ENCODE measurements at places on chromosomes 5 and 9.

DNA sequence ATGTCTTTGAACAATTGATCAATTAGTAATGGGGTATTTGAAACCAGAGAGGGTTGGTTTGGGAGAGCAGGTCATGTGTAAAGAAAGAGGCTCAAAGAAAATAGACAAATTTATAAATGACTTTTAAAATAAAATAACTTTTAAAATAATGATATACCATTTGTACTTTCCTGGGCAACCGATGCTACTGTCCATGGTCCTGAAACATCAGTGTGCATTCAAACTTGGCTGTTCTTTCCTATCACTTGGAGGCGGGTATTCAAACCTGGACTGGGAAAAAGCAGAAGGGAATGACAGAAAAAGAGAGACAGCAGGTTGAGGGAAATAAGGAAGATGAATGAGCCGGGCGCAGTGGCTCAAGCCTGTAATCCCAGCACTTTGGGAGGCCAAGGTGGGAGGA, 1446.4 kb upstream of the WWC1 start:
- DNase-seq: no peak

DNA sequence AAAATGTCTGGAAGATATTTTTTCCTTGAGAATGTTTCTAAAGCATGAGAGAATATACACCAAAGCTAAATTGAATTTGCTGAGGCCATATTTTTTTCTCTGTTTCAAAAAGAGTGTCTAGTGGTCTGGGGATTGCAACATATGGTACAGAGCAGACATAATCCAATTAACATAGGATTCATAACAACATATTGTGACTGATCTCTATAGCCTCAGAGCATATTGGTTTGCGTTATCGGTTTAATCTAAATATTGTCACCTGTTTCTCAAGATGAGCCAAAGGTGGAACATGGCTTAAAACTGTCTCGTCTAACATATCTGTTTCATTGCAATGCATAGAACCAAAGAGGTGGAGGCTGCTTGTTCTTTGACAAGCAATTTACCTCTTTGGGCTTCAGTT, 3.9 kb downstream of the PPP3R2 start:
- no peak for DNase-seq

GRCh38 chr9:134493461-134494272, 147.9 kb upstream of the COL5A1 start:
- DNase-seq: no peak

DNA sequence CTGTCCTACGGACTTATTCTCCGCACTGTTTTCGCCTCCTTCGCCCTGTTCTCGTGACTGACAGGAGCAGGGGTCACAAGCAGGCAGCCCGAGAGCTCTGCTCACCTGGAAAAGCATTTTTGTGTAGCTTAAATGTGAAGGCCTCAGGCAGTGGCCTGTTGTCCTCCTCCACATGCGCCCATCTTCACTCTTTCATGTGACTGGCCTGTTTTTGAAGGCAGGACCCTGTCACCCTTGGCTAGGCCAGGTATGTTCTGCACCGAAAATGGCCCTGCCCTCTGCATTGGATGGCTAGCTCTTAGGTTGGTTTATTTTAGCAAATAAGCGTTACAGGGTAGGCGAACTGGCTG, 614 bp upstream of the CPLANE1 start:
- no peak for DNase-seq

DNA sequence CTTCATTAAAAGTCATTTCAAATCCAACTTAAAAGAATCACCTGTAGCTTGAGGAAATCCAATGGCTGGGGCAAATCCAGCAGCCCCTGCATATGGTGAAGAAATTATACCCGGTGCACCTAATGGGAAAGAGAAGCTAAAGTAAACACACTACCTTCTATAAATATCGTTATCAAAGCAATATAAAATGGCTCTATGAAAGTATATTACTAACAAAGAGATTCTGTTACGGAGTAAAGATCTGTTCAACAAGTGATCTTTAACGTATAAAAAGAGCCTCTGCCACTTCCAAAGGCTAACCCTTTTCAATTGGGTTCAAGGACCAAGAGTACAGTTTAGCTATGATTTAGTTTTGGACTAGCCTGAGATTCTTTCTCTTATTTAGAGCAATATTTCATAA, 59.7 kb upstream of the SUSD1 start:
- no peak for DNase-seq

DNA sequence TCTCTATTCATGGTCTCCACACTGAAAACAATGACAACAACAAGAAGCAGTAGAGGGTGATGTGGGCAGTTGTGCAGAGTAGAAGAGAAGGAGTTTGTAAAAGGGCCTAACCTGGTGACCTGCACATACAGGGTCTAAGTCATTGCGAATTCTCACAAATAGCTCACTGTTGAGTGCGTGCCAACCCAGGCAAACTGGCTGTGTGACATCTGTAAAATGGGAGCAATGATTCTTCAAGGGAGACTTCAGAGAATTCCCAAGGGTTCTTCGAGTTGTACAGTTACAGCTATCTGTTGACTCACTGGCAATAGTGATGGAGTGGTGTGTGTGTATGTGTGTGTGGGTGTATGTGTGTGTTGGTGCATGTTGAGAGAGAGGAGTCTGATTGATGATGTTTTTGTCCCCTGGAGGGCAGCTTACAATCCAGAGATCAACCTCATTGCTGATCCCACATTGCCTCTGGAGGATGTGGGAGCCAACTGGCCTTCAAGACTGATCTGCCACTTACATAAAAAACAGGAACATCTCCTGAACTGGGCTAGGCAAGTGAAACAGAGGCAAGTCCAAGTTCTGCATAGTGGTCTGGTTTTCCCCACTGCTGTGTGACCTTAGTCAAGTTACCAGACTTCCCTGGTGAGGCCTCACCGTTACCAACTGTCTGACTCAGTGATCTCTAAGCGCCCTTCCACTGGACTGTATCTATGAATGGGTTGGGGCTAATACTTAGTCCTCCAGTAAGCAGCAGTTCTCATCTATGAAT, 3.2 kb downstream of the FAT2 start:
- DNase-seq: no peak

DNA sequence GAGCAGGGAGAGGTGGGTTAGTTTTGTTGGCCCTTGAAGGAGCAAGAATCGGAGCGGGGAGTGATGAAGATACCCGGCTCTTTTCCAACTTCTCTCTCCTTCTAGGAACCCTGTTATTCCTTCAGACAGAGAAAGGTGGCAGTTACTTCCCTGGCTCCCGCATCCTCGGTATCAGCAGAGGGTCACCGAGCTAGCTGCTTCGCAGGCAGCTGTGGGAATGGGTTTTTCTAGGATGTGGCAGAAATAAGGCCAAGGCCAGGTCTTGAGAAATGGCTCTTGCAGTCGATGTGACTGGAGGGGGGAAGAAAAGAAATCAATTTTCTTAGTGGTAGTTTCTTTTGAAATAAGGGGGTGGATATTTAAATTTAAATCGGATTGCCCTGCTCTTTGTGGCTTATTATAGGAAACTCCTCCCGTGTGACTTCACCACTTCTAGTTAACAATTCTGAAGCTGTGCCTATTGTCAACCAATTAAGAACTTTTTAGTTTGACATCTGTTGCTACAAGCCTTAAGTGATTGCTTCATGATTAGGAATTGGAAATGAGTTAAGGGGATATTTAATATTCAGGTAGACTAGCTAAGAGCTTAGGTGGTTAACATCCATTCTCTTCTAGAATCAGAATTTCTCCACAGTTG, 1.4 kb downstream of the SAP30L start:
- DNase-seq: peak; percentile 33

DNA sequence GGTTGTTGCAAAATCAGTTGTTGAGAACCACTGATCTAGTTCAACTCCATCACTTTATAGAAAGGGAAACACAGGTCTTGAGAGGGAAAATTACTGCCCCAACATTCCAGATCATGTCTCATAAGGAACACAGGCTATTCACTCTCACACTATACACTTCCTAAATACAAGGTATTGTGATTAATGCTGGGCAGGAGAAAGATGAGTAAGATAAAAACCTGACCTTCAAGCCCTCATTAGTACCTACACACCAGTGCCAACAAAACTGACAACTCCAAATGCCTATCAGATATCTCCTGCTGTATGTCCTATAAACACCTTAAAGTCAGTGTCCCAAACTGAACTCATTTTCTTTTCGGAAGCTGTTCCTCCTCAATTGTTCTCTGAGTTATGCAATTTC, 8.2 kb downstream of the GNE start:
- DNase-seq: no peak

DNA sequence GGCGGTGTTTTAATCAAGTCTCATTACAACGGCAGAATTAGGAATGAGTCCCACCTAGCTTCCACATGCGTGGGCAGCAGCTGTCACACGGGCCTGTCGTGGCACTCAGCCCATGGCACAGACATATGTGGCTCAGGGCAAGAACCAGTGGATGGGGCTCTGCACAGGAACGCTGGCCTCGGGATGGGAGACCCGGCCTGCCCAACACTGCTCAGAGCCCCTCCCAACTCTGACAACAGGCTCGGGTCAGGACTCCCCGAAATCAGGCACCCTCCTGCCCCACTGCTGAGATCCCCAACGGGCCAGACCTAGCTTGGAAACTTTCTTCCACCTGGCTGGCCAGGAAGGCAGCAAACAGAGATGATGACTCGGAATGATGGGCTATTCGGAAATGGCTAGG, 4.9 kb upstream of the SURF6 start:
- DNase-seq: no peak

GRCh38 chr9:16954040-16954439, 83.6 kb upstream of the BNC2 start:
- no peak for DNase-seq

DNA sequence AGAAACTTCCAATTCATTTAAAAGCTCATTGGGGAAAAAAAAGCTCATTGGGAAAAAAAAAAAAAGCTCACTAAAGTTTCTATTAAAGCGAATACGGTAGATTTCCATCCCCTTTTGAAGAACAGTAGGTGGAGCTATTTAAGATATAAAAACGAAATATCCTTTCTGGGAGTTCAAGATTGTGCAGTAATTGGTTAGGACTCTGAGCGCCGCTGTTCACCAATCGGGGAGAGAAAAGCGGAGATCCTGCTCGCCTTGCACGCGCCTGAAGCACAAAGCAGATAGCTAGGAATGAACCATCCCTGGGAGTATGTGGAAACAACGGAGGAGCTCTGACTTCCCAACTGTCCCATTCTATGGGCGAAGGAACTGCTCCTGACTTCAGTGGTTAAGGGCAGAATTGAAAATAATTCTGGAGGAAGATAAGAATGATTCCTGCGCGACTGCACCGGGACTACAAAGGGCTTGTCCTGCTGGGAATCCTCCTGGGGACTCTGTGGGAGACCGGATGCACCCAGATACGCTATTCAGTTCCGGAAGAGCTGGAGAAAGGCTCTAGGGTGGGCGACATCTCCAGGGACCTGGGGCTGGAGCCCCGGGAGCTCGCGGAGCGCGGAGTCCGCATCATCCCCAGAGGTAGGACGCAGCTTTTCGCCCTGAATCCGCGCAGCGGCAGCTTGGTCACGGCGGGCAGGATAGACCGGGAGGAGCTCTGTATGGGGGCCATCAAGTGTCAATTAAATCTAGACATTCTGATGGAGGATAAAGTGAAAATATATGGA, at the start of gene PCDHGA12:
TSS of gene PCDHGA12 (plus strand) at position 176 of the 782 bp plus-strand sequence. CDS start at position 429, 253 bp downstream.
- no peak for DNase-seq

DNA sequence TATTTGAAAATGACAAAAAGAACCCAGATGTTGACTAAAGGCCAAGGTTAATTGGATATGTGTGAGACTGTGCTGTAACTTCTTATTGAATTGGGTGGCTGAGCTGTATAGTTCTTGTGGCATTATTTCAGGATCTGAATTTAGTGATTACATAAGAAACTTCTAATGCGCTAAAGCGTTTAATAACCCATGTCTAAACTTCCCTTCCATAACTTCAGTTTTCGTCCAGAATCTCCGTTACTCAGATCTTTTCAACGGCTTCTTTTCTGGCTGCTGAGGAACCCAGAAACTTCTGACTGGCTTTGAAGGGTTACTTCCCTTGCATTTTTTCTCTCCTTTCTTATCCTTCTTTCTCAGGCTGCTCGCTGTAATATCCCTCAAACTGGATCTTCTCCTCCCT, 28.1 kb upstream of the C9orf72 start:
- DNase-seq: no peak

- DNase-seq: no peak
Observed at GRCh38 chr5:121962347-121962670, 534 bp downstream of the SRFBP1 start.

DNA sequence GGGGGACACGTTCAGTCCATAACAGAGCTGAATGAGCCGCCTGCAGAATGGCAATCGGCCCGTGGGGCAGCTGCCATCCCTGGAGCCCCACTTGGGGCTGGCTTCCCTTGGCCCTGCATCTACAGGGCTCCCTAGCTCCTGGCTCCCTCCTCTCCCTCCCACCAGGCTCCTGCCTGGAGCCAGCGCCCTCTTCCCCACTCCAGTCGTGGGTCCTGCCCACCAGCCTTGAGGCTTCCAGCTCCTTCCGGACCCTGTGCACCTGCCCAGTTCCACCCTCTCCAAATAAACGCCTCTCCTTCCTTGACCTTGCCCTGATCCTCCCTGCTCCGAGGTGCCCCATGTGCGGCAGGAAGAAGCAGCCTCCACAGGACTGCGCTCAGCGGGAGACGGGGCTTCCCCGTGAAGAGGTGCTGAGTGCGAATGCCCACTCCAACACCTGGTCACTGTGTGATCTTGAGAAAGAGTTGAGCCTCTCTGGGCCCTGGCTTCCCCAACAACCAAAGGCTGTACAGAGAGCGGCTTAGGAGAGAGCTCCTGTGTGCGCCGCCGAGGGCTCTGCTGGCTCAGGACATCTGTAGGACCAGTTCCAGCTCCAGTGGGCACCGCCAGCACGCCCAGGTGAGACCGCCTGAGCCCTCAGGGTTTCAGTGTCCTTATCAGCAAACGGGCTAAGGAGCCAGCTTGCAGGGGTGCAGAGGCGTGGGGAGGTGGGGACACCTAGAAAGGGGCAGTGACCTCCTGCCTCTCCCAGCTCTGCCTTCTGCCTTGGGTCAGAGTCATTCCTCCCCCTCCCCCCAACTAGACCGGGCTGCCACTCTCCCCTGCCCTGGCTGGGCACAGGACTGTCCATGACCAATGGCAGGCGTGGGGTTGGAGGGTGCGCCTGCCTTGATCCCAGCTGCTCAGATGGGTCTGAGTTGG, 12.1 kb downstream of the C9orf50 start:
- no peak for DNase-seq

DNA sequence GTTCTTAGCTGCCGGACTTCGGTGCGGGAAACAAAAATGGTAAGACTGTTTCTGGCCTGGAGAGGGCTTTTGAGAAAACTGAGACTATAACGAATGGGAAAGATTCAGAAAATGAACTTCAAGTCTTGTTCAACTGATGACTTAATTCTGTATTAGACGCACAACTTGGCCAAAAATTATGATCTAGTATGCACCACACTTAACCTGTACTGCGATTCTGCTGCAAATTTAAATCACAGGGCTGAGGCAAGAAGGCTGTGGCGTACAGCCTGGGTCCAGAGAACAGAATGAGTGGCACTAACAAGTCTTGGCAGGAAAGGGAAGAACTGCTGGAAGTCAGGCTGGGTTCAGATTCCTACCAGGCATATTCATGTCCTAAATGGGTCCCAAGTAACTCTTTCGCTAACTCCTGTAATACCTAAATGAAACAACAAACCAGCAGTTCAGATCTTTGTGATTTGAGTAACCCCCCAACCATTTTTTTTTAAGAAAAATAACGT, 781 bp upstream of the COL23A1 start:
- no peak for DNase-seq
